CD4-positive, alpha-beta T cell (primary cell): ENCODE measurements at places on chromosomes 12 and 14.

- no peak overlapping the region for H3K4me3 ChIP-seq
- H3K36me3 ChIP-seq = no peaks in the 10 kb centered on the region
- H3K27me3 ChIP-seq = no peaks in the 10 kb centered on the region
- no peaks in the 10 kb centered on the region for H3K4me1 ChIP-seq
Observed at GRCh38 chr14:84468153-84468552, 1061.8 kb upstream of the FLRT2 start.

DNA sequence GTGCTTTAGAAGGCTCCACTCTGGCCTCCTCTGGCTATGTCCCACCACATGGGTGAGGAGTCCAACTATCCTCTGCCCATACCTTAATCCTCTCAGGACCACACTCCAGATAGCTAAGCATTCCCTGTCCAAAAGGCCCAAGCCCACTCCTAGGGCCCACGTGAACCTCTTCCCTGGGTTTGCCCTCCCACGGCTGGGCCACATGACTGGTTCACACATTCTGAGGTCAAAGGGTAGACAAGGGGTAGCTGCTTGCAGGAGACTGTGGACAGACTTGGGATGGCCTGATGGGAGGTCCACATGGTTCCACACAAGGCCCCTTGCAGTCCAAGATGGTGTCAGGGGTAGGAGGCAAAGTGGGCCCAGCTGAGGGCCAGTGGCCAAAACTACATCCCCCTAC, 6.0 kb upstream of the PCK2 start:
- no peak overlapping the region for H3K4me3 ChIP-seq
- H3K4me1 ChIP-seq = peaks cover 6% of the 10 kb centered on the region
- no peak for DNase-seq
- H3K27ac ChIP-seq = no peak overlapping the region

DNA sequence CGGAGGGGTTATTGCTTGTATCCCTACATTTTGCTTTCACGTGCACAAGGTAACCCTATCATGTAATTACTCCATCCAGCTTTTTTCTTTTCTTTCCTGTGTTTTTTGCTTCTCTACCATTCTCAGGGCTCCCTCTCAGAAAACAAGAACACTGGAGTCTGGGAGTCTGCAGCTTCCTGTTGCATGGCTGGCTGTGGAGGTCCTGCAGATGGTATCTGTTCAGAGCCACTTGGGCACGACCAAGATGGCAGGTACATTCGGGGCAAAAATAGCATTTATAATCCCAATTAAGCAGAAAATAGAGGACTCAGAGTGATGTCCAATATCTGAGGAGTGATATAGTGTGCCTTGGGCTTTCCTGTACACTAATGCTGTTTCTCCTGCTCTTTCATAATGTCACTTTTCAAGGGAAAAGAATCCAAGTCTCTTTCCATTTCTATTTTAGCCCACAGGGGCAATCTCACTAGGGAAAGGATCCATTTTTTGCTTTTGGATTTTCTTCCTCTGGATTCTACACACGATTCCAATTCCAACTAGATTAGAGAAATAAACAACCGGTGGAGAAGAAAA, 3.2 kb upstream of the NUMB start:
- no peak overlapping the region for H3K27ac ChIP-seq
- H3K27me3 ChIP-seq = no peaks in the 10 kb centered on the region
- H3K36me3 ChIP-seq = no peaks in the 10 kb centered on the region
- no peak overlapping the region for H3K4me3 ChIP-seq

GRCh38 chr12:46523446-46523845, 150.9 kb upstream of the SLC38A2 start:
- H3K4me3 ChIP-seq = peak overlapping the region; percentile 32
- no peaks in the 10 kb centered on the region for H3K36me3 ChIP-seq
- peaks cover 21% of the 10 kb centered on the region for H3K4me1 ChIP-seq
- H3K27ac ChIP-seq = peak overlapping the region; percentile 31
- no peaks in the 10 kb centered on the region for H3K27me3 ChIP-seq
- DNase-seq = no peak
